ENCODE measurements at places on chromosomes 3 and 15.

- no peak for DNase-seq
Measured at GRCh38 chr3:71441925-71442651, 141.4 kb downstream of the FOXP1 start.

- DNase-seq = no peak
Measured at GRCh38 chr15:52787549-52788098, 2.5 kb downstream of the ONECUT1 start.

- DNase-seq = no peak
Measured at GRCh38 chr3:16671690-16672089, 66.5 kb upstream of the DAZL start.

GRCh38 chr15:41658689-41659088, 1.5 kb upstream of the MGA start:
- no peak for DNase-seq

DNA sequence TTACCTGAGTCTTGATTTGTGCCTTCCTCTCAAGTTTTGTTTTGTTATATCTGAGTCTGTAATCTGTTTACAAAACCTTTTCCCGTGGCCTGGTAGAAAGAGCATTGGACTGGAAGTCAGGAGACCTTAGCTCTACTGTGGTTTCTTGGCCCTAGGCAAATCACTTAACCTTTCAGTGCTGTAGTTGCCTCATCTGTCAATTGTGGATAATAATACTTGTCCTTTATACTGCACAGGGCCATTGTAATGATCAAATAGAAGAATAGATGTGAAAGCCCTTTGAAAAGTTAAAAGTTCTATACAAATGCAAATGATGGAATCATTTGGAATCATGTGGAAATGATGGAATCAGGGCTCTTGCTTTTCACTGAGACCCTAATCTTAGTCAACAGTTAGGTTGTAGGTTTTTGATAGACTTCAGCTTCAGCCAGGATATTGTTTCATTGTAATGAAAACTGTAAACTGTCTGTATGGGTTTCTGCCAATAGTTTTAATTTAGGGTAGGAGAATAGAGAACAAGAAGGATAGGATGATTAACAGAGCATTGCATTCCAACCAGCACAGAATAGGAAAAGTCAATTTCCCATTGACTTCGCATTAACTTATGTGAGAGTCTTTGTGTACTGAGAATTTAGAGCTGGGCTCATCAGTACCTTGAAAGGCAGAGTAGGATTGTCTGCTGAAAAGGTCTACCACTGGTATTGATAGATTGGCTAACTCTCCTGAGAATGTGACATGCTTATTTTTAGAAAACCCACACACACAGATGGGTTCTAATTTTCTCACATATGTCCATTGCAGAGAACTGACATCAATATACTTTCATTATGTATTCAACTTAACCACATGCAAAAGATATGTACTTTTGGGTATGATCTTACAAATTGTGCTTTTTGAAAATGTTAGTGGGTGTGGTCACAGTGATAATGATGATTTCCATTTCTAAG, 21.8 kb downstream of the MAP2K5 start:
- no peak for DNase-seq

- DNase-seq = no peak
Measured at GRCh38 chr3:99114565-99115291, 213.2 kb upstream of the DCBLD2 start.

GRCh38 chr3:88033079-88033478, 25.7 kb downstream of the CGGBP1 start:
- no peak for DNase-seq

DNA sequence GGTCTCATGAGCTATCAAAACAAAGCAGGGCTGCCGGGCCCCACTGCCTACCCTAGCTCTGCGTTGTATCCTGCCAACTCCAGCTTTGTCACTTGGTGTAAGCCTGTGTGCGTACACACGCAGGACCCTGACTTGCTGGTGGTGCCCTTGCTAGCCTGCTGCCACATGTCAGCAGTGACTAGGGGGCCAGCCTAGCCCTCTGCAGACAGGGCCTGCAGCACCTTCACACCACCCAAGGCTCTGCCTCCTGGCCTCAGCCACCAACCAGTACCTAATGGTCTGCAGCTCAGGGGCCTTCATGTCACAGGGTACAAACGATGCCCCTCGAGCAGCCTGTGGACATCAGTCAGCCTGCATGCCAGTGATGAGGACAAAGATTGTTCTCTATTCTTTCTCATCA, 30.1 kb upstream of the DUSP7 start:
- DNase-seq = no peak

GRCh38 chr15:83928878-83929418, 275.0 kb downstream of the ADAMTSL3 start:
- no peak for DNase-seq

- DNase-seq = no peak
Measured at GRCh38 chr3:33869977-33870376, 71.5 kb downstream of the PDCD6IP start.

DNA sequence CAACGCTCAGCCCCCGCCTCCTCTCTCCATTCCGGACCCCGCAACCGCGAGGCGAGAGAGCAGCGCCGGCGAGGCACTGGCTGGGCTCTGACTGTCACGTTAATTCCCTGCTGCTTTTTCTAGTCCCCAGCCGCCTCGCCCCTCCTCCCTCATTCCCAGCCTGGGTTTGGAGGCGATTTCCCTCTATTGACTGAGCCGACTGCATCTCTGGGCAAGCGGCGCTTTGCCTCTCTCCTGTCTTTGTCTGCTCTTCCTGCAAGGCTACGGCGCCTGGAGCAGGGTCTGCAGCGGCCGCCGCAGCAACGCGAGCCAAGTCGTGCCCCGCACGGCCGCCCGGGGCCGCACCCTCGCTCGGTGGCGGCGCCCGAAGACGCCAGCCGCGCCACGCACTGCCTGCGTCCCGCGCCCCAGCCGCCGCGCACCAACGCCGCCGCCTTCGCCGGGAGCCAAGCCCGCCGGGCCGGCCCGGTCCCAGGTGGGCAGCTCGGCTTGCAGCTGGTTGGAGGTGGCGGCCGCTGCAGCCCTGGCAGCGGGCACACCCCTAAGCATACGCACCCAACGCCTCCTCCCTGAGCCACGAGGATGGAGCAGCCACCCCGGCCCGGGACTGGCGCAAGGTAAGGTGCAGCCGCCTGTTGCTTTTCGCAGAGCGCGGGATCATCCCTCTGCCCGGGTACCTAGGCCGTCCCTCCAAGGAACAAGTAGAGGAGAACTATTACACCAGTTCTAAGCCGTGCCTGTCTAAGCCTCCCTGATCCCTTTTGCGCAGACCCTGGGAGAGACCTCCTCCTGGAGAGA, at the start of gene LRRC3B:
Gene LRRC3B (plus strand): TSS at position 152 of the 798 bp plus-strand sequence. CDS start 86,901 bp downstream, outside the sequence.
- DNase-seq = no peak

- DNase-seq = no peak
Measured at GRCh38 chr3:156792945-156793344, 33.2 kb upstream of the LEKR1 start.

- DNase-seq = no peak
Measured at GRCh38 chr3:36319680-36320079, 60.6 kb upstream of the STAC start.

GRCh38 chr3:72077473-72078259, 292.7 kb upstream of the PROK2 start:
- DNase-seq = no peak

- DNase-seq = no peak
Measured at GRCh38 chr3:112365035-112365434, 32.1 kb downstream of the CD200 start.

DNA sequence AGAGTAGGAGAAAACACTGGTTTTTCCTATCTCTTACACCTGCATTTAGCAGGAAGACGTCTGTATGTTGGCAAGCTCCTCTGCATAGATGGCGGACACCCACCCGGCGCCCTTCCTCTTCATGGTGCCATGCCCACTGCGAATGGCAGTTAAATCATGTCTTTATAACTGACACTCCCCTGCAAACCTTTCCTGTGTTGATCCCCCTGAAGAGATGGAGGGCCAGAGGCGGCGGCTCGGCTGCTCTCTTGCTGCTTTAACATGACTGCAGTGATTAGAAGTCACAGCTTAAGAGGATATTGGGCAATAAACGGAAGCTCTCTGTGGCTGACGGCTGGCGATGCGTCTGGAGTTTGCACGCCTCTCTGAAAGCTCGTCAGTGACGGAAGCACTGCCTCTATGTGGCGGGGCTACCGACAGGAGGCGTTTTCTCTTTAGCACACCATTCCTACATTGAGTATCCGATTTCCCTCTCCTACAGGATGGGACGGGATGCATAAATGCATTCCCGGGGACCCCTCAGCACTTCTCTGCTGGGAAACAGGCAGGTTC, 25.5 kb upstream of the SNRPA1 start:
- peak; percentile 80 for DNase-seq

- DNase-seq = no peak
Measured at GRCh38 chr15:46258056-46258455, 623.2 kb downstream of the SQOR start.

DNA sequence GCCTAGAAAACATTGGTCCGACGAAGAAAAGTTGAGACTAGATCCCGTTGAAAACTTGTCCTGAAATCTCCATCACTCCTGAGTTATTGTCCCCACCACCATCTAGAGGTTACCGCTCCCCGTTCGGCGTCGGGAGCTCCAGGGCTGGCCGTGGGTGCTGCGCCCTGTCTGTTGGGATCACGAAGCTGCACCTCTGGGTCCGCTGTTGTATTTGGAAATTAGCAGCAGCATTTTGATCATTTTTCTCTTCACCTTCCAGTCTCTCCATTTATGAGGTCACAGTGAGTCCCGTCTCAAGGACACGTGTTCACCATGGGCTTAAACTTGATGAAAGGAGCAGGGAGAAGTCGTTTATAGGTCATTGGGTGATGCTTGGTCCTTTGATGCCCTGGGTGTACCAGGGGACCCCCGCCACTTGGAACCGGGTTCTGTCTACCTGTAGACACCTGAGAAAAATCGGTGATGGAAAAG, 565 bp downstream of the MANF start:
- no peak for DNase-seq

Measured in activated CD8-positive, alpha-beta memory T cell treated with anti-CD3 and anti-CD28 coated beads for 24 hours (primary cell).